CD4-positive, alpha-beta T cell treated with Interleukin-6 at 100 ng/mL for 8 hours (primary cell): ENCODE measurements at places on chromosomes 1 and 21.

GRCh38 chr1:77292551-77292950, 10.7 kb downstream of the AK5 start:
- no peak for DNase-seq

GRCh38 chr1:31380181-31380580, 7.3 kb upstream of the FABP3 start:
- DNase-seq: no peak

DNA sequence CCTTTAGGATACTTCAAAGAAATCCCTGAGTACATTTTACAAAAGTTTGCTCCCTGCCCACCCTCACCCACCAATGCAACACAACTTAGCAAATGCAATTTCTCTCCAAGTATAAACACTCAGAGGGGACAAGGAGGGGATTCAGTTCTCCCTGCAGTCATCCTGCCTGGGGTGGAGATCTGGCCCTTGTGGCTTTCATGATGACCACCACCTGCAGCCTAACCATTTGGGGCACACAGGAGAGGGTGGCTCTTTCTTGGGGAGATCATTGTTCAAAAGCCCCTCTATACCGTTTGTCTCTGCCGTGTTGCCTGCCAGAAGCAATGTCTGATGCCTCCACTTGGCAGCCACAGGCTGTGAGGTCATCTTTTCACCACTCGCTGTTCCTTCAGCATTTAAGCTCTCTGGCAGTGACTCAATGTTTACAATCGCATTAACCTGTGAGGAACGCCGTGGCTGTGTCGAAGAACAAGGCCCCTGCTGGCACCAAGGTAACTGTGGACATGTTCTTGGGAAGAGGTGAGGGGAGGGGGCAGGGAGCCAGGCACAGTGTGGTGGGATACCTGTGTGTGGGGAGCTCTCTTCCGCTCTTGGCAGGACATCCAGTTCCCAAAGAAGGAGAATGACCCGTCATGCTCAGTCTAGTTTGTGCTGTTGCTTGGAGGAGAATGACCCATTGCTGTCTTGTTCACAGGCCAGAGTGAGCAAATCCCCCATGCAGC, 103.9 kb upstream of the DUSP10 start:
- no peak for DNase-seq

DNA sequence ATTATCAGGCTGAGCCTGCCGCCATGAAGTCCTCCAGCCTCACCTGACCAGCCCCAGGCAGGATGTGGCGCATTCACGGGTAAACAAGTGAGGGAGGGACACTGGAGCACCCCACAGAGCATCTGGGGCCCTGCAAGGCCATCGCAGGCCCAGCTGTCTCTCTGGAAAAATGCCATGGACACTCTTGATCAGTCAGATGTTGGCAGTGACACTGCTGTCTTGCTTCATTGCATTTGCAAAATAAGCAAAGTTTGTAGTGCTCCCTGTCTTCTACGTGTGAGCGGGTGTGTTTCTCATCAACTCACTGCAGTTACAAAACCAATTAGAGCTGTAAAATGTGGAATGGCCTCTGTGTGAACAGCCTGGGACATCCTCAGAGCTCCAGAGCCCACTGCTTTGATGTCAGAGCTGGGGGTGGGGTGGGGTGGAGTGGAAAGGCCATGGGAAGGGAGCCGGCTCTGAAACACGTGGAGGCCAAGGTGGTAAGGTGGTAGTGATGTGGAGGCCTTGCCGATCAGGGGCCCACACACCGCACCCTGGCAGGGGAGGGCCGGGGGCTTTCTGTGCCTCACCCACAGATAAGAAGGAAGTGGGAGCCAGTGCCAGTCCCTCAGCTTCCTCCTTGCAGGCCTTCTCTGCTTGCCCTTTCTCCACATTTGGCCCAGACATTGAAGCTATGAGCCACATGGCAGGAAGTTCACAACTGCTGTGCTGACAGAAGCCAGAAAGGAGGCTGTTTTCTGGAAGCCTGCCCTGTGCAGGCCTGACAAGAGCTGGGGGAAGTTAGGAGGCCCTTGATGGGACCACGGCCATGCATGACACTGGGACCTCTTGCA, 254.9 kb downstream of the RHOU start:
- DNase-seq: no peak

- no peak for DNase-seq
Measured at GRCh38 chr1:234658138-234658537, 48.2 kb upstream of the IRF2BP2 start.

DNA sequence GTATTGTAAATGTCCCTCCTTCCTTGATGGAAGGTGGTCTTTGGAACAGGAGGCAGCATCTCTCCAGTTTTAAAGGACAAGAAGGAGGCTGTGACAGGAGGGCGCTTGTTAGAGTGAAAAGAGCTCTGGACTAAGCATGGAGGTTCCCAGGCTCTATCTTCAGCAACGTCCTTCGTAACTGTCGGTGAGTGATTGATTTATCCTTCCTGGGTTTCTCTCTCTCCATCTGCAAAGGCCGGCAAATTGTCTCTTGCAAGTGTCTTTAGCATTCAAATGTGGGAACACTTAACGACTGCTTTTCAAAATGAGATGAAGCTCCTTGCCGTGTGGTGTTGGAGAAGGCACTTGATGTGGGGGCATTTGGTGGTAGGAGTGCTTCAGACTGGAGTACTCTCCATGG, 15.2 kb downstream of the S100A11 start:
- no peak for DNase-seq

DNA sequence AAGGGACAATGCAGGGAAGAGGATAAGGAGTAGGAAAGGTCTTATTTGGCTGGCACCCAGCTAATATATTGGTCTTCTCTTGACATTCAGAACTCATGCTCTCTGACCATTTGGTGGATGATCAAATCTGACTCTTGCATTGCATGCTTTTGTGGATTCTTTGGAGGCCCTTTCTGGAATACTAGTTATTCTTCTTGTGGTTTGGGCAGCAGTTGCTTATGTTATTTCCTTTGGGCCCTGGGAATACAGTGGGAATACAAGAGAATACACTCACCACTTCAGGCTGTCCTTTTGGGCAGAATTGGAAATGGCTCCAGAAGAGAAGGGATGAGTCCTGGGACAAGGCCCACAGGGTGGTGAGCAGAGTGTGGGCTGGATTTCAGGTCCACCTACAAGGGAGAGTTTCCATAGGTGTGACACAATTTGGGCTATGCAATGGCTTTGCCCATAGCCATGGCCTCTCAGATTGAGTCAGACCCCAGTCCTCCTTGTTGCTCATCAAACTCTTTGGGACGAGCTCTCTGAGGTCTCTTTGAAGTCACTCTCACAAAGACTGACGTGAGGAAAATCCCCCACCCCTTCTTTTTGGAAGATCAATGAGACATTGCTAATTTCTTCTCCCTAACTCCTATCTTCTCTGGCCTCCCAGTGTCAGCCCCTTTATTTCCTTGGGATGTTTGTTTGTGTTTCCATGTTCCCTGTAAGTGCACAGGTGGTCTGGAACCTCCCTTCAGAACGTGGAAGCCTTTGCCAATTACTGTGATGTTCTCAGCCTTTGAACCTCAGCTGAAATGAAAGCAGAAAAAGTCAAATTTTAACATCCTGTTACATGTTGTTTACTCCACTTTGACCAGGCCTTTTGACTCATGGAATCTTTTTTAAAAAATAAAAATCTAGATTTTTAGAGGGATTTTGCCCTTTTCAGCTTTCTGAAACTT, 19.4 kb downstream of the HSD11B1 start:
- no peak for DNase-seq

DNA sequence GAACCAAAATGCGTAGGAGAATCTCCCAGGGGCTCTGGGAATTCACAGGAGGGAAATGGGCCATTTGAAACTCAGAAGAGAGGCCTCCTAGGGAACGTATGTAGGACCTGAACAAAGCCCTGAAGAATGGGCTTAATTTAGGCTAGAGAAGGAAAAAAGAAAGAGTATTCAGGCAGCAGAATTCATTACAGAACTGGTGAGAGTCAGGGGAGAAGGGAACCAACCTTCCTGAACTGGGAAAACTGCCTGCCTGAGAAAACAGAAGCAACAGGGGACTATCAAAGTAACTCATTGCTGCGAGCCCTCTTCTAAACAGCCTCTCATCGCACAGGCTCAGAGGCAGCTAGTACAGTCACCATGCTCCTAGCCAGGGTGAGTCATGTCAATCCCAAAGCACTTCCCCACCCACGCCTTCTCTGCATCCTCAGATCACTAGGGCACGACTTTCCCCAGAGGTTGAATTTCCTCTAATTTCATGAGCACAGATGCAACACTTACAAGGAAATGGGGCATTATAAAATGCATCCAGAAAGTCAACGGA, 98.1 kb downstream of the ADSS2 start:
- peak; percentile 39 for DNase-seq

DNA sequence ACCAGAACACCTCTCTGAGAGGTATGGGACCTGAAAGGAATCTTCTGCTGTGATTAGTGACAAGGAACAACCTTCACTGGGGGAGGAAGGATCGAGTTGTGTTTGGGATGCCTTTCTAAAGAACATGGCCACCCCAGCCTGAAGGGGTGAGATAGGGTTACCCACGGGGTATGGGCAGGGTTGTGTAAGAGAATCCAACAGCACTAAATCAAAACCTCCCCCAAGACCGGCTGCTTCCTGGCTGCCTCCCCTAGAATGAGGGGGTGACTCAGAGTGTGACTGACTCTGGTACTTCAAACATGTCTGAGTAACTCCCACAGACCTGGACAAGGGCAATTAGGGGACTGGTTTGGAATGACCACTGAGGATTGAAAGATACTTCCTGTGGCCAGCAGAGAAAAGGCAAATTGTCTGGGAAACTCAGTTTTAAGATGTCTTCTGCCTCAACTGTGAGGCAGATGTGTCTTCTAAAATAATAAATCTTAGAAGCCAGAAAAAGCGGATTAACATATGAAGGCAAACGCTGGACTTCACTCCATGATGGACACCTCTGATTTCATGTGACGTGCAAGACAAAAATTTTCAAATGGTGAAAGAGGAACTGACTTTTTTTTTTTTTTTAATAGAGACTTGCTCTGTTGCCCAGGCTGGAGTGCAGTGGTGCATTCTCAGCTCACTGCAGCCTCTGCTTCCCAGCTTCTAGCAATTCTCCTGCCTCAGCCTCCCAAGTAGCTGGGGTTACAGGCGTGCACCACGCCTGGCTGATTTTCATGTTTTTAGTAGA, 6.7 kb upstream of the PTPN14 start:
- DNase-seq: no peak

DNA sequence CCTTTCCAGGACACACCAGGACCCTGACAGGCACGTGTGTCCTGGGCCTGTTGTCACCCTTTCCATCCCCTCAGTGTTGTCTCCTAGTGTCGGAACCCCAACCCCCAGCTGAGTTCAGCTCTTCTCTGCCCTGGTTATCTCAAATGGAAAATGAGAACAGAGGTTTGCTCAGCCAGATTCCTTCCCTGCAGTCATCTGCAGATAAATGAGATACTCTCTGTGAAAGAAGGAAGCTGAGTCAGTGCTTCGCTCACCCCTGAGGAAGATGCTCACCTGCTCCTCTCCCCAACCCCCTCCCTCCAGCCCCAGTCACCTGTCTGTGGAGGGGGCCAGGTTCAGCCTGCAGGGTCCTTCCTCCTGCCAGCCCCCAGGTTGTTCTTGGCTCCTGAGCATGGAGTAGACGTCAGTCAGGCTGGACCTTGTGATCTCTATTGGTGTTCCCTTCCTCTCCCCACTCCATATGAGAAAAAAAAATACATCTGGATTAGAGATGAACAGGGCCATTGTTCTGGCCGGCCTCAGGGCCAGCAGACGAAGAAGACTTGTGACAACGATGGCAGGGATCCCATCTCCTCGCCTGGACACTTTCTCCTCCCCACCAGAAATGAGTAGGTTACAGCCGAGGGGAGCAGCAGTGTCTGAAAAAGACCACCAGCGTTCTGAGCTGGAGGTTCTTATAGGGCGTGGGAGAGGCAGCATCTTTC, 20.9 kb downstream of the PHGDH start:
- no peak for DNase-seq

DNA sequence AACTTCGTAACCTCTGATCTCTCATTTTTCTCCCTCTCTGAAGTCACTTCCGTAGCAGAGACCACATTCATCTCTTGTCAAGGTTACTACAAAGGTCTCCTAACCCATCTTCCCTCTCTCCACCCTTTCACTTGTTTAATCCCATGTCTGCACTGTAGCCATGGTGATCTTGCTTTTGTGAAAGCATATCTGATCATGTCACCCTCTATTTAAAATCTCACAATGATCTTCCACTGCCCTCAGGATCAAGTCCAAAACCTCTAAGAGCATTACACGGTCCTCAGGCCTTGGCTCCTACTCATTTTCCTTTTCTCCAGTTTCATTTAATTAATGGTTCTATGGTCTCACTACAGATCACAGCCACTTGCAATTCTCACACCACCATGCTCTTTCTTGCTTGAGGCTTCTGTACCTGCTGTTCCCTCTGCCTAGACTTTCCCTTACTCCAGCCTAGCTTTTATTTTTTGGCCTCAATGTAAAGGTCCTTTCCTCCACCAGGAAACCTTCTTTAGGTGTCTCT, 12.1 kb downstream of the ARHGEF11 start:
- DNase-seq: no peak

- DNase-seq: no peak
Measured at GRCh38 chr1:175245324-175245723, 52.7 kb upstream of the KIAA0040 start.

- peak; percentile 34 for DNase-seq
Measured at GRCh38 chr21:44800971-44801467, 601 bp downstream of the UBE2G2 start.

DNA sequence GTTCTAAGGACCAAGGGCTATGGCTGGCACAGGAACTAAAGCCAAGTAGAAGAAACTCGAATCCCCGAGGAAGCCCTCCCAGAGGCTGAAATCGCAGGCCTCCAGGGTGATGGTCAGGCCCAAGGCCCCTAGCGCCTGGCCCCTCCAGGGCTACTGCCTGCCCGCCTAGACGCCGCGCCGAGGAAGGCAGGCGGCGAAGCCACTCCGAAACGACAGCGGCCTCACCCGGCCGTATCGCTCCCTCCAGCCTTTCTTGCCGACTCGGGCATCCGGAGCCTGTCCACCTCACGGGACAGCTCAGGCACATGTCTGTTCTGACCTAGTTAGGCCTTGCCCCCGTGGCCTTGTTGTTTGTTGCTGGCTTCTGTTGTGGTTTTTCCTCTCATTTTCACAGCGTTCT, 9.7 kb upstream of the LHX8 start:
- DNase-seq: no peak

GRCh38 chr1:183840140-183840539, 35.2 kb downstream of the RGL1 start:
- DNase-seq: no peak

GRCh38 chr1:228804173-228804572, 68.9 kb downstream of the RHOU start:
- no peak for DNase-seq

GRCh38 chr1:15850471-15851001, 3.0 kb downstream of the SPEN start:
- no peak for DNase-seq

- DNase-seq: no peak
Measured at GRCh38 chr1:5491207-5491904, 500.9 kb downstream of the NPHP4 start.

- no peak for DNase-seq
Measured at GRCh38 chr1:57848406-57848805, 424.5 kb upstream of the DAB1 start.

DNA sequence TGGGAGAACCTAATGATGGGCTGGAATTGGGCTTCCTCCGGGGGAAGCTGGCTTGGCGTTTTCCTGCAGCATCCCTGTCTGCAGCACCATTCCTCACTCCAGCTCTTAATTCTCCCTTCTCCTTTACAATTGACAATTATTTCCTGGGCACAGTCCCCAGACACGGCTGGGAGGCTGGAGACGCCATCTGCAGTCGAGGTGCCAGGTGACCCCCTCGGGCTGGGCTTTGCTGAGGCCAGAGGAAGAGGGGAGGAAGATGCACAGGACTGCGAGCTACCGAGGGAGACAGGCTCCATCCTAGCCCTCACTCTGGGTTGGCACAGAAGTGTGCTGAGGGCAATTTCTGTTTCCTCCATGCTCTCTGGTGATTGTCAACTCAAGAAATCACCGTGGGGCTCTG, 453.8 kb downstream of the PTPRU start:
- no peak for DNase-seq

- DNase-seq: no peak
Measured at GRCh38 chr1:11615090-11615489, 39.1 kb downstream of the FBXO2 start.
